ENCODE measurements at places on chromosomes 6 and 20.

GRCh38 chr20:35582741-35583404 is 32.8 kb upstream of the SPAG4 start:
- DNase-seq: peak; percentile 18

- DNase-seq: no peak
Observed at GRCh38 chr6:44681761-44682160, 294.3 kb downstream of the CDC5L start.

DNA sequence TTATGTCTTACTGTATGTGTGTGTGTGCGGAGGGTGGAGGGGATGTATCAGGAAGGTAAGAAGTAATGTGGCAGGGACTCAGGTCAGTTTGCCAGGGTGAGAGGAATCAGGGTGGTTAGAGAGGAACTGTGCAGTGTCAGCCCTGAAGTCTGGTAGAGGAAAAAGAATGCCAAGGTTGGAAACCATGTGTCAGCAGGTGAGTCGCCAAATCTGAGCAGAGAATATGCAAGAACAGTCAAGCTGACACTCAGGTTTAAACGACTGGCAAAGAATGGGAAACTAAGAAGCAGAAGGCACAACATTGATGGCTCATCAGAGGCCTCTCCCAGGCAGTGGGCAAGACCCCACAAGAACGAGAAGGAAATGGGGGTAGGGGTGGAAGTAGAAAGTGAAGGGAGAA is 107.5 kb upstream of the TBX18 start:
- no peak for DNase-seq

- no peak for DNase-seq
Observed at GRCh38 chr6:166019214-166019613, 148.4 kb downstream of the TBXT start.

DNA sequence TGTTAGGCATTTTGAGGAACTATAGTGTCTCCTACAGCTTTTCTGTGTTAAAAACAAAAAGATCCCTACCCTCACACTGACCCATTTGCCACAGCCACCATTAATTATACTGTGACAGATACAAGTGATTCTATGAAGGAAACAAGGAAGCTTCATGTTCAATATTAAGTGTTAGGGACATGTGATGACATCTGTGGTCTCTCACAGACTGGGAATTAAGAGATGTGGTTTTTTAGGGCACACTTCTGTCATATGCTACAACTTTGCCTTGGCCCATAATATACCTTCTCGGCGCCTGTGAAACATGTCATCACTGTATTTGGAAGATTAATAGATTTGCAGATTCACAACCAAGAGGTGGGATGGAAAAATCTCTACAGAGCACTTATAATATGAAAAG is 102.9 kb upstream of the TCF21 start:
- DNase-seq: no peak

GRCh38 chr6:151140767-151141166 is 99.0 kb upstream of the AKAP12 start:
- no peak for DNase-seq

GRCh38 chr20:62979876-62980373 is 26.8 kb downstream of the BHLHE23 start:
- no peak for DNase-seq

DNA sequence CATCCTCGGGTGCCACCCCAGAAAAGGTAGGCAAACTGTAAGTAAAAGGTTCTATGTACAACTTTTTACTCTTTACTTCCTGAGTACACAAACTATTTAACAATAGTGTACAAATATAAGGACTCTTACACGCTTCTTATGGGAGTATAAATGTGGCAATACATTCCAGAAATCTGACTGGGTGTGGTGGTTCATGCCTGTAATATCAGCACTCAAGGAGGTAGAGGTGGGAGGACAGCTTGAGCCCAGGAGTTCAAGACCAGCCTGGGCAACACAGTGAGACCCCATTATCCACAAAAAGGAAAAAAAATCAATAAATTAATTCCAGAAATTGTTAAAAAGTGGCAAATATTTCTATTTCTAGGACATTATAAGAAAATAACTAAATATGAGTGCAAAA is 48.9 kb downstream of the PIGU start:
- no peak for DNase-seq

GRCh38 chr20:31638816-31639215 is 1.1 kb downstream of the COX4I2 start:
- DNase-seq: no peak

Data from psoas muscle (tissue), 8 donors.